ENCODE measurements at places on chromosomes 12 and 14.

DNA sequence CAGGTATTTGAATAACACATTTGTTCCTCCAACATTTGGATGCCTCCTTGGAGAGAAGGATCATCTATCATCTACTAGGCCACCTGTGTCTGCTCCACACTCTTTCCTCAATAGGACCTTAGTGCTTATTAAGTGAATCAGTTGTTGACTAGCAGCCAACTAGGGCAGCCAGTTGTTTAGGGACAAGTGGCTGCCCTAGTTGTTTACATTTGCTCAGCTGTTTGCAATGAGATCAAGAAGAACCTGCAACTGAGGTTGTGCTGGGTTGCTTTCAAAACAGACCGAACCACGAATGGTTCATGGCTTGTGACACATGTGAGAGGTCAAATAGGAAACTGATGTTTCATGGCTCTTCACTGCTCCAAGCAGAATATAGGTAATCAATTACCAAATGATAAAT lies 53.8 kb downstream of the TMCC3 start:
- DNase-seq = no peak

GRCh38 chr14:96030108-96030760 lies 8.9 kb upstream of the C14orf132 start:
- no peak for DNase-seq

DNA sequence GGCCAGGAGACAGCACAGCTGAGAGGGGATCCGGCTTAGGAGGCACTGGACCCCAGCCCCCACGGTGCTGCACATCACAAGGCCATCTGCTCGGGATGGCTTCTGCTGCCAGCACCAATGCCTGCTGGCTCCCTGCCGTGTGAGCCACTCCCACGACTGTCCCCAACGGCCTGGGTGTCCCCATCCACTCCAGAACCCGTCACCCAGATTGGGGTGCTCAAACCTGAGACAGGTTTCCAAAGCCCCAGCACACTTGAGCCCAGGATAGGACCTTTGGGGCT lies 102.4 kb downstream of the RFLNA start:
- DNase-seq = no peak

DNA sequence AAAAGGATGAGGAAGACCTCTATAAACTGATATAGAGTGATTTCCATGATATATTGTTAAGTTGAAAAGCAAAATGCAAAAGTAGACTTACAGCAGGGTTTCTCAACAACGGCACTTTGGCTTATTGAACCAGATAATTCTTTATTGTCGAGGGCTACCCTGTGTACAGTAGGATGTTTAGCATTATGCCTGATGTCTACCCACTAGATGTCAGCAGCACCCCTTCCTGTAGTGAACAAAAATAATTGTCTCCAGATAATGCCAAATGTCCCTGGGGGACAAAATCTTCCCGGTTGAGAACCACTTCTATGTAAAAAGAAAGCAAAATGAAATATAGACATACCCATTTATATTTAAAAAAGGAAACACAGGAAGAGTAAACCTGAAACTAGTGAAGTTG lies 32.4 kb downstream of the ABCD2 start:
- DNase-seq = no peak

GRCh38 chr12:57454566-57455373 lies at the start of gene INHBE:
Gene INHBE, plus strand, starts transcription at chr12:57455307. Its CDS starts 230 bp downstream, at chr12:57455537.
- DNase-seq = no peak

GRCh38 chr14:102507857-102508312 lies 1.7 kb downstream of the ANKRD9 start:
- no peak for DNase-seq

GRCh38 chr14:62431496-62431895 lies 613.8 kb downstream of the KCNH5 start:
- DNase-seq = no peak
